ENCODE measurements at places on chromosomes 13 and 19.

DNA sequence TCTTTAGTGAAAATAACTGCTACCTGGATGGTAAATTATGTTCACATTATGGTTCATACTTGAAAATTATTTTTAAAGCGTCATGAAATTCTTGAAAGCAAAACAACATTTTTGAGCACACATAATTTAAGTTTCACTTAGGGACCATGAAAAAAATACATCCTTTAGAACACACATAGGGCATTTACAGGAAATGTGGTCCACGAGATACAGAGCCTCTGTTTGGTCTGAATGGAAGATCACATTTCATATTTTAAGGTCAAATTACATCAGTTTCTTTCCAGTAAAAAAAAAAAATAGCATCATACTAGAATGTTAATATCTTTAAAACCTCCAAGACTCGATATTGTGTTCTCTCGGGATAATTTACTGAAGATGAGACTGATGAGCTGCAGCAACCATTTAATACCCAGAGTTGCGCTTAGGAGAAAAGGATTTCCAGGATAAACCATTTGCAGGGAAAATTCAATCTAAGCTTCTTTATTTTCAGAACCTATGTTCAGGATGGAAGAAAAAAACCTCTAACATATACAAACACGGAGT is 720.7 kb downstream of the DIAPH3 start:
- no peak for DNase-seq

DNA sequence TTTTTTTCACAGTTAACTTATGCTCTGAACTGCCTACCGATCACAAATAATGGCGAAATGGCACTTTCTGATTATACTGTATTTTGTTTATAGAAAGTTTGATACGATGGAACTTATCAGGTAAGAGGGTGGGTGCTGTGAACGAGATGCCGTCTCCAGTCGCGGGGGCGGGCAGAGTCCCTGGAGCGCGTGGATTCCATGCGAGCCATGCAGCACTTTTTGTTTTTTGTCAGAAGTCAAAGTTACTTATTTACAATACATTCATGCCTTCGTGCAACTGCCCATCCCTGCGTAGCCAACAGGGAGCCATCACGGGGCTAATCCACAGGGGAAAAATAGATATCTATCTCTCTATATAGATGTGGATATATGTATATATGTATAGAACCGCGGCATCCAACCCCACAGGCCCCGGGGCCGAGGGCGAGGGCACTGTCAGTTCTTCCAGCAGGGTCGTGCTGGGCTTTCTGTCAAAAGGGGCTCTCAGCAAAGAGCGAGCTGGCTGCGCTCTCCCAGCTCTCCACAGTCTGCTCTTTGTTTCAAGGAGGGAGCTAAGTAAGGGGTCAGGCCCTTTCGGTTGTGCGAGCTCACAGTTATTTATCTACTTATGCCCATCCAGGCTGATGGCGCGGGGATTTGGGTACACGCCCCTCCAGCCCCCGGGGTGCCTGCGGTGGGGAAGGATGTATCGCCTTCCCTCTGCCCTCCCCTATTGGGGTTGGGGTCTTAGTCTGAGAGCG is 3.4 kb downstream of the SLITRK1 start:
- DNase-seq = no peak

DNA sequence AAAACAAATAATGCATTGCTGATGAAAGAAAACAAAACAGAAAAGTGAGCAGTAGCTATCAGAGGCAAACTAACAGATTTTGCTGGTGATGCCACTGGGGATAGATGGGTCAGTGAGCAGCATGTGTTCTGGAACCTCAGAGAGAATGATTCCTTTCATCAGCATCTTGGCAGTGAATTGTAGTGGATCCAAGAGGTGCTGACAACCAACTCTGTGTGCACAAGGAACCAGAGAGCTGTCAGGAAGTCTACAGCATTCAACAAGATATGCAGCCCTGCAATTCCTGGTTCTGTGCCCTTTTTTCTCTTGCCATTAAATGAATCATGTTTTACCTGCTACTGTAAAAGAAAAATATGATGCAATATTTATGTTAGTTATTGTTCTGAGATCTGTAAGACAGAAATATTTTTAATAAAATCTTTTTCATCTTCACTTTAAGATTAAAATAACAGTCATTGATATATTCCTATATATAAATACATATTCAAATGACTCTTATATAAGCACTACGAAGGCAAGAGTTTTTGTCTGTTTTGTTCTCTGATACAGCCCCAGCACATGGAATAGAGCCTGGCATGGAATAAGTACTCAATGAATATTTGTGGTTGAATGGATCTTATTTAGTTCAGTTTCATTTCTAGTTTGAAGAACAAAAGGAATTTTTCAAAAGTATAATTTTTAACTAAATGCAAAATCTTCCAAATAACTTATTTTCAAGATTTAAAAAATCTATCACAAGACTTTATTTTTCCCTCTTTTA is 80.8 kb downstream of the FREM2 start:
- no peak for DNase-seq

DNA sequence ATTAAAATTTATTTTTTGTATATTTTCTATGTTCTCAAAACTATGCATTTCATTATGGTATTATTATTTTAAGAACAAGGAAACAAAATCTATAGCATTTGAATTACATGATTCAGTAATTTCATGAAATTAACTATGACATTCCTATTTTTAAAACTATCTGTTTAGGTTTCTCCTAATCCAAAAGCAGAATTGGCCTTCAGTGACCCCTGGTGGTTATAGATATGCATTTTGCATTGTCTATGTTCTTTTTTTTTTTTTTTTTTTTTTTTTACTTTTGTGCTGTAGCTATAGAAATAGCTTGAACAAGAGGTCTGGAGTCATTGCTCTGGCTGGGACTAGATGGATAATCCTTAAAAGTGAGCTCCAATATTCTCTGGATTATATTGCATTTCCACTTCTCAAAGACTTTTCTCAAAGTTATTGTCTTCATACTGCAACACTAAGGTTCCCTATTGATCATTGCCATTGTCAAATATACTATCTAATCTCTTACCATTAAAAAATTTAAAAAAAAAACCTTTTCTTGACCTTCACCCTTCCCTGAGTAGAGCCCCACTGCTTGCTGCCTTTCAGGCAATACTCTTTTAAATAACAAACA is 15.9 kb upstream of the DNAJC3 start:
- DNase-seq = no peak

- no peak for DNase-seq
Observed at GRCh38 chr13:38216181-38216580, 133.5 kb upstream of the UFM1 start.

DNA sequence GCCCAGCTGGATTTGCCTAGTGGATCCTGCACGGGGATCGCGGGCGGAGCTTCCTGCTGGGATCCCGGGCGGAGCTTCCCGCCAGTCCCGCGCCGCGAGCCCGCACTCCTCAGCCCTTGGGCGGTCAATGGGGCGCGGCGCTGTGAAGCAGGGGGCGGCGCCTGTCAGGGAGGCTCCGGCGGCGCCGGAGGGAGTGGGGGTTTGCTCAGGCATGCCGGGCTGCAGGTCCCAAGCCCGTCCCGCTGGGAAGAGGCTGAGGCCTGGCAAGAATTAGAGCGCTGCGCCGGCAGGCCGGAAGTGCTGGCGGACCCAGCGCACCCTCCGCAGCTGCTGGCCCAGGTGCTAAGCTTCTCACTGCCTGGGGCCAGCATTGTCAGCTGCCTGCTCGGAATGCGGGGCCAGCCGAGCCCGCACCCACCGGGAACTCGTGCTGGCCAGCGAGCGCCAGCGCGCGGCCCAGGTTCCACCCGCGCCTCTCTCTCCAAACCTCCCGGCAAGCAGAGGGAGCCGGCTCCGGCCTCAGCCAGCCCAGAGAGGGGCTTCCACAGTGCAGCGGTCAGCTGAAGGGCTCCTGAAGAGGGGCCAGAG is 119.6 kb downstream of the PRR20E start:
- peak; percentile 10 for DNase-seq

GRCh38 chr19:54209058-54209810 is 8.6 kb downstream of the RPS9 start:
- DNase-seq = no peak

DNA sequence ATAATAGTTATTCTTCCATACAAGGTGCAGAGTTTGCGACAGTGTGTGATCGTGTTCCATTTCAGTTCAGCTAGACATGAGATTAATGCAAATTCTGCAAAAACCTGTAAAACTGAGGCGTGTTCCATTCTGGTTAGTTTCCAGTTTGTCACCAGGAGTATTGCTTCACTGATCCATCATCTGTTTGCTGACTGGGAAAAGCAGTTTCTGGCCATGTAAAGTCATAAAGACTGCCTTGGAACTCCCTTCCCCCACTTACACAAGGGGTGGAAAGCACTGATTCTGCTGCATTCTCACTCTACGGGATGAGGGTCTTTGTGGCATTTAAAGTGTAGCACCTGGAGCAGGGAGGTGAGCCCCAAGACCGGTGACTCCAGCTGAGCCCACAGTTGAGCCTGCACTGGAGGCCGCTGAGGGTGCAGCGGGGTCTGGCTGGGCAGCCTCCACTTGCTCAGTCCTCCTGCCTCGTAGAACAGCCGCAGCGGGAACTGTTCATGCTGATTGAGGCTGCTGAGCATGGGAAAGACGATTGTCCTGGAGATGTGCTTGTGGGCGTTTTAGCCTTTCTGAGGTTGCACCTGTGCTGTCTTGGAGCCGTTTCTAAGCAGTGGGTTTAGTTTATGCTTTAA is 2.0 kb downstream of the ZNF57 start:
- no peak for DNase-seq

DNA sequence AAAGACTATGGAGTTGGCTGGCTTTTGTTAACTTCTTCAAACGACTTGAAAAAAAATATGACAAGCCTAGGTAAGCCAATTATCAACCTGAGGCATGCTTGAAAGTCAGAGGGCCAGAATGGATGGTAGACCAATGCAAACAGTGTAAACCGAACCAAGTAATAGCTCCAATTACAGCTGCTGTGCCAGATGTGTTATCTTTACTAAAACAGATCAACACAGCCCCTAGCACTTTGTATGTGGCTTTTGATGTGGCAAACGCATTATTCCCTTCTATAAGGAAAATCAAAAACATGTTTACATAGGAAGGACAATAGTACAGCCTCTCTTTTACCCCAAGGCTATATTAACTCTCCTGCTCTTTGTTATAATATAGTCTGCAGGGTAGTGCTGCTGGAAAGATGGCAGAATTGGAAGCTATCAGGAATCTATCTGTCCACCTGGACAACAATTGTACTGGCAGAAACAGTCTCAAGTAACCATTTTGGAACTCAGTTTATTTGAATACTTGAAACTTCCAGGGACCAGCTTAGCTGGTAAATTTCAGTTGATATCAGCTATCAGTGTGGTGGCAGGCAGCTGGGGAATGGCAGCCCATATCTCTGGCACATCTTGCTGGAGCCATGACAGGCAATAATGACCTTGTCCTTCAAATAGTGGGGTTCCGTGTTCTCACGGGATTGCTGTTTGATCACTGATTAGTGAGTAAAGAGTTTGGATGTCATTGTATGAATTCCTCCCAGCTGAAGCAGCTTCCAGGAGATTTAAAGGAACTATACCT is 144.4 kb upstream of the WASF3 start:
- no peak for DNase-seq

- no peak for DNase-seq
Observed at GRCh38 chr13:40589285-40590109, 76.9 kb downstream of the FOXO1 start.

DNA sequence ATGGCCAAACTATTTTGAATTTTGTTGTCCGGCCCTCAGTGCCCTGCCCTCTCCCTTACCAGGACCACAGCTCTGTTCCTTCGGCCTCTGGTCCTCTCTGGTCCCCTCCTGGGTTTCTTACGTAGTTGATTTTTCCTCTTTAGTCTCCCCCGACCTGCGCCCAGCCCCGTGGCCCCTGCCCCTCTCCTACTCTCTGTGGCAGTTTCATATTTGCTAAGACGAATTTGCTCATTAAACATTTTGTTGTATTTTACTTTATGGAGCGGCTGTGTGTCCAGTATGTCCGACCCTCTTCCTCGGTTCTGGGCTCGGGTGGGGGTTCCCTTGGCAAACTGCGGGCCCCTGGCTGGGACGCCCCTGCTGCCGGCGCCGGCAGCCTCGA is 576 bp upstream of the EPN1 start:
- DNase-seq = no peak

DNA sequence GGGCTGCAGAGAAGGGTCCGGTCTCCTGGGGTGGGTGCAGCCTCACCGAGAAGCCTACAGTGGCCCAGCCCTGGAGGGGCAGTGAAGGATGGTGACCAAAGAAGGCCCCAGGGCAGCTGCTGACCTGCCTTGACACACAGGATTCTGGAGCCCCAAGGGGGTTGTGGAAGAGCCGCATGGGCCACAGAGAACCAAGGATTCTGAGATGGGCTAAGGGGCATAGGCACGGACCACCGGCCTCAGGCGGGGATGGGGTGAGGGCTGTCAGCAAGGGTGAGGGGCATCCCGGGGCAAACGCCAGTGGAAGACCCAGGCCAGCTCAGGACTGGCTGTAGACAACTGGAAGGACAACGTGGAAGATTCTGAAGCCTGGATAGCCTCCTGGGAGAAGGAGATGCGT is 151.6 kb downstream of the TEX29 start:
- no peak for DNase-seq

GRCh38 chr13:38386421-38386820 is 36.8 kb downstream of the UFM1 start:
- DNase-seq = no peak

GRCh38 chr19:48502350-48503018 is 9.2 kb downstream of the LMTK3 start:
- DNase-seq = peak; percentile 35

GRCh38 chr13:77810878-77811277 is 107.8 kb downstream of the EDNRB start:
- no peak for DNase-seq

GRCh38 chr19:4717191-4717965 is 6.3 kb downstream of the DPP9 start:
- no peak for DNase-seq

DNA sequence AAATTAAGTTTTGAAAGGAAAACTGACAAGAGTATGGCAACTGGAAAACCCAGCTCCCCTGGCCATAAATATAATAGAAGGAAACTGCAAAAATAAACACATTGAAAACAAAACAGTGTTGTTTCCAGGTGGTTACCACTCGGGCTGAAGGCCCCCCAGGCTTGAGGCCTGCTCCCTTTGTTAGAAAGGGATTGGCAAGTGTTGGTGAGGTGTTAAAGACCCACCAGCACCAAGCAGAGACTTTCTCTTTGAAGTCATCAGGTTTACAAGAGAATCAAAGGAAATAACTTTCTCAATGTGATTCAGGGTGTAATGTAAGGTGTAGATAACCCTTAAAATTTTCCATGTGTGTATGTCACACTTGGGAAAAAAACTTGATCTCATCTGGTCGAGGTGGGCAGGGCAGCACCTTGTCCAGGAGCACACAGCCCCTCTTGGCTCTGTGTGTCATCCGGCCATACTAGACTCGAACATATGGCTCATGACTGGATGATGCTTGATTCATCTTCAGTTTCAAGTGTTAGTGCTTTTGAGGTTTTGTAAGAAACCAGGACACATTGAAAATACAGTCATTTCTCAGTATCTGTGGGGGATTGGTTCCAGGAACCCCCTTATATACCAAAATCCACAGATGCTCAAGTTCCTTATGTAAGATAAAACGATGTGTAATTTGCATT is 7.8 kb downstream of the ACTN4 start:
- no peak for DNase-seq

DNA sequence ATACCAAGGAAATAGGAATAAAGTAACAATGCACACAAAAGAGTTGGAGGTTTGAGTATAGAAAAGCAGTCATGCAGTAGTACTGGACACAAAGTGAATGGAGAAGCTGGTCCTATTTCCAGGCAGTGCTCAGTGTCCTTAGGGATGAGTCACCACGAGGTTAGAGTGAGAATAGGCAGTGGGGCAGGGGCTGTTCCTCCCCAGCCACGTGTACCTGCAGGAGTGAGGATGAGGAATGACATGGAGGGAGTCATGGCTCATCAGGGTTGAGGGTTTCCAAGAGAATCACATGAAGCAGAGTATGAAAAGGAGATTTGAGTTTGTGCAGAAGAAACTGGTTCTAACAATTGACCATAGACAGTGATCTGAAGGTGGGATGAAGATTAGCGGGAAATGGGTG is 74.8 kb upstream of the ZNF835 start:
- DNase-seq = no peak

Data from activated gamma-delta T cell (primary cell).